ENCODE measurements at places on chromosomes 3 and 15.

DNA sequence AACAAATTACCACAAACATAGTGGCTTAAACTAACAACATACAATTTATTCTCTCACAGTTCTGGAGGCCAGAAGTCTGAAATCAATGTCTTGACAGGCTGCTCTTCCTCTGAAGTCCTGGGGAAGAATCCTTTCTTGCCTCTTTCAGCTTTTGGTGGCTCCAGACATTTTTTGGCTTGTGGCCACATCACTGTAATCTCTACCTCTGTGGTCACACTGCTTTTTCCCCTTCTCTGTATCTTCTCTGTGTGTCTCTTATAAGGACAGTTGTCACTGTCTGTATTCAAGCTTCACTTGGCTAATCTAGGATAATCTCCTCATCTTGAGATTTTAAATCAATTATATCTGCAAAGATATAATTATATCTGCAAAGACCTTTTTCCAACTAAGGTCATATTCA lies 80.3 kb upstream of the ABHD2 start:
- no peak for DNase-seq

GRCh38 chr3:39414421-39414907 lies 7.9 kb downstream of the RPSA start:
- DNase-seq: no peak

GRCh38 chr3:60391292-60391691 lies 860.0 kb downstream of the FHIT start:
- DNase-seq: no peak

- DNase-seq: no peak
Observed at GRCh38 chr3:47578691-47579632, at the start of gene CSPG5. Gene CSPG5, minus strand, starts transcription at chr3:47578865. Its CDS starts 172 bp downstream, at chr3:47578693.

DNA sequence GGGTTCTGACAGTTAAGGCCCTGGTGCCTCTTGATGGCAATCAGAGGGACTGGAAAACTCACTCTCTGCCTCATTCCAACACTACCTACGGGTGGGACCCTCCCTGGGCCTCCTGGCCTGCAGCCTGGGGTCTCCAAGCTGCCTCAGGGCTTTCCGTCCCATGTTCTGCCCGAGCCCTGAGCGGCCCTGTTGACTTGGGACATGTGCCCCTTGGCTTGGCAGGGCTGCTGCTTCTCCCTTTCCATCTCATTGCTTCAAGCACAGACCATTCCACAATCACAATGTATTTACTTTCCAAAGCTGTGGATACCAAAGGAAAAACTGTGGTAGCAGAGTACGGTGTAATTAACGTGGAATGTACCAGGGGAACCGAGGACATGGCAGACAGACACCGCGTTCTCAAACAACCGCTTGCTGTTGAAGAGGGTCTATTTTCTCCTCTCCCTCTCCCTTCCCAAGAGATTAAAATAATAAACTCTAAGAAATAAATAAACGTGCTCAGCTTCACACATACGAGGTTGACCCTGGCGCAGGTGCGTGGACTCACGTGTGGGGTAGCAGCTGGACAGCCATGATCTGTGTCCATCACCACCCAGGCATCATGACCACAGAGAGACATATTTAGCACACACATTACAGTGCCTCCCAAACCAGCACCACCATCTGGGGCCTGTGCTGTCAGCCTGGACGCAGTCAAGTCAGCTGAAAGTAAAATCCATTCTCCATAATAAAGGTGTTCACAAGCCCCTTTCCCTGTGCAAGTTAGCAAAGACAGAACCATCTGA lies 172.0 kb downstream of the XXYLT1 start:
- no peak for DNase-seq

- DNase-seq: no peak
Observed at GRCh38 chr3:124676236-124676635, 54.0 kb upstream of the UMPS start.

- no peak for DNase-seq
Observed at GRCh38 chr15:34582461-34583371, 735 bp downstream of the GOLGA8B start.

GRCh38 chr3:197953325-197953724 lies 3.3 kb downstream of the RPL35A start:
- no peak for DNase-seq

- DNase-seq: no peak
Observed at GRCh38 chr15:48891232-48891765, 13.4 kb downstream of the EID1 start.

- DNase-seq: no peak
Observed at GRCh38 chr3:119318876-119319275, 24.7 kb downstream of the ARHGAP31 start.

DNA sequence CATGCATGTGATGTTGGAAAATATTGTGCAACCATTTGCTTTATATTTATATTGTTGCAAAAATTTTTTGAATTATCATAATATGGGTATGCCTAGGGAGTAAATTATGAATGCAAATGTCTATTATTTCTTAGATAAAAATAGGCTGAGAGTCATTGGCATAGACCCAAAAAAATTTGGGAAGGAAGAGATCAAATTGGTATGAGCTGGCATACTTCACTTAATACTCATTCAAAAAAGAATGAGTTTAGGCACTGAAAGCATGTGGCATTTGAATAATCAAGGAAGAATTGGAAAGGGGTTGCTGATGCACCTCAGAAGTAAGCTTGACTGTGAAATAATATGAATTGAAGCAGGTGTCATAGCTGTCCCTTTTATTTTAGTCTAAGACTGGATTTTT lies 764.0 kb upstream of the DPPA4 start:
- no peak for DNase-seq

DNA sequence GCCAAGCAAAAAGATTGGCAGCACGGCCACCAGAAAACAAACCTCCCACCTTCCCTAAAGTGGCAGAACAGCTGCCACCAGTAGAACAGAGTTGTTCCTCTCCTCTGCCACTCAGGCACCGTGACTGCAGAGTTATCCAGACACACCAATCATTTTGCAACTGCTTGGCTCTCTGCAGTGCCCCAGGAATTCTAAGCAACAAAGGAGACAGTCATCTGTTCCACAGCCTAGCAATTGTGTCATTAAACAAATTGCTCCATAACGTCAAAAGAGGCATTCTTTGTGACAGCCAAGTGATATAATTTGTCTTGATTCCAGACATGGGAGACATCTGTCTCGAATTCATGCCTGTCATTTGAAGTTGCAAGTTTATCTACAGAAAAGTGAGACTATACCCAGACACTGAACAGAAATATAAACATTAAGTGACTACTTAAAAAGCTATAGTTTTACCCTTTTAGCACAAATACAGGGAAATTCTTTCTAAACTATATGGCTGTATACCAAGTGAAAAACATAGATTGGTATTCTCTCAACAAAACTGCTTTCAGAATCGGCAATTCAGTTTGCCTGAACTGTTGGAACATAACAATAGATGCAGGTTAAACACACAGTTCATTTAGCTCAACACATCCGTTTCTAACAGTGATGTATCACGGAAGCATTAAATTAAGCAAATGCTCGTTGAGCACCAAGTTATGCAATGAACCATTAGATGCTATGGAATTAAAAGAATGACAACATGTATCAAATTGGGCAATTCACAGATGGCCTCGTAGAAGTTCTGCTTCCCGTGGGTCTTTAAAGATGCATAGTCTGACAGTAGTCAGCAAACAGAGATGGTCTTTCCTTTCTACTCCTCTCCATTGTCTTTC lies 281.3 kb downstream of the FGF12 start:
- DNase-seq: no peak

GRCh38 chr15:73936588-73937290 lies 10.5 kb downstream of the LOXL1 start:
- DNase-seq: no peak

DNA sequence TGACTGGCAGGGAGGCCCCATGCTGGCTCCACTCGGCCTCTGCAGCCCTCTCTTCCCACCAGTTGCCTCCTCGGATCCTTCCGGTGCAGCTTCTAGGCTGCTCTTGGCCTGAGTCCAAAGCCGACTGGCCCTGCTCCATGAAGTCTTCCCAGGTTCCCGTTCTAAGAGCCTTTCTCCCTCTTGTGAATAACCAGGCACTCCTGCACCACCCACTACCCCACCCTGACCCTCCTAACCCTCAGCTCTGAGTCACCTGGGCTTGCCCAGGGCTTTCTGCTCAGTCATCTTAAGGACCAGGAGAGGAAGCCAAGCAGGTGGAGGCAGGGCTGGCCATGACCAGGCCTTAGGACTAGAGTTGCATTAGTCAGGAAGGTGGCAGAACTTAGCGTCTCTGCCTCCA lies 28.1 kb upstream of the CNBP start:
- no peak for DNase-seq

DNA sequence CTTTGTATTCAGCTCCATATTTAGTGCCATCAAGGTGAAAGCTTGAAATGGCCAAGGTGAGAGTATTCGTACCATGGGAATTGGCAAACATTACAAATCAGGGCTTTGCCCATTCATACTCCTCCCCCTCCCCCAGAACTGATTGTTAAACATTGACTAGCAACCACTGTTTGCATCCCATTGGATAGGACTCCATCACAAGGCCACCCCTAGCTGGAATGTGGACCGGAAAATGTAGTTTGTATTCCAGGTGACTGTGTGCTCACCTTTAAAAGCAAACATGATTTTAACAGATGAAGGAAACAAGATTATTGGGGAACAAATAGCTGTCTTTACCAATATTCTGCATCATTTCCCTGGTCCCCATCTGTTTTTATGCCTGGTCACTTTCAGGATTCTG lies 14.1 kb downstream of the ST3GAL6 start:
- no peak for DNase-seq

DNA sequence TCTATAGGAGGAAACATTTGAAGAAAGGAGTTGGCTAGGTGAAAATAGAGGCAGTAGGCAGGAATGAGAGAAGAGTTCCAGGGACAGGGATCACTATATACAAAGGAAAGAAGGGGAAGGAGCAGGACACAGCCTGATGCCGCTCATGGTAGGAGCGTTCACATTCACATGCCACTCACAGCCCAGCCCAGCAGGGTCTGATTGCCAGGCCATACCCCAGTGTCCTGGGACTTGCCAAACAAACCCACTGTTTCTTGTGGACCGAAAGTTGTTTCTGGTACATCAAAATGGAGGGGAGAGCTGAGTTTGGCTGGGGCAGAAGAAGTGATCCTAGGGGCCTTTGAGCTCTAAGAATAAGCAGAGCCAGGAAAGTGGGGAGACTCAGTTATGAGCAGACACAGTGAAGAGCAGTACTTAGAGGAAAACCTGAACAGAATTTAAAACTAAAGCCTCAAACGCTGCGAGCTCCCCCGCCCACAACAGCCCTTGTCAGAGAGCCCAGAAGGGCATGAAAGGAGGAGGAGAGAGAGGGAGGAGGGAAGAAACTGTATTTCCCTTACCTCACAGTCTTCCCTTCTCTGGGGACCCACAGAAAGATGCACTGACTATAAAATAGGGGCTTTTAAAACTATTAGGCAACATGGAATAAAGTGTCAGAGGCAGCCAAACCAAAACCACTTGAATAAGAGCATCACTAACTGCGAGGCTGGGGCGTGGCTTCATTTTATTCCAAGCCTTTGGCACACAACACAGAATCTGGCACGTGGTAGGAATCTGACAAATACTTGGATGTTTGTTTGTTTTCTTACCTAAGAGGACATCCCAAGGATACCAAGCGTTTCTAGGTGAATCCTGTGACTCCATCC lies 129.0 kb downstream of the RPL22L1 start:
- no peak for DNase-seq

GRCh38 chr3:115808244-115808643 lies 184.9 kb downstream of the GAP43 start:
- no peak for DNase-seq

GRCh38 chr3:24965706-24966385 lies 462.2 kb upstream of the RARB start:
- DNase-seq: no peak

DNA sequence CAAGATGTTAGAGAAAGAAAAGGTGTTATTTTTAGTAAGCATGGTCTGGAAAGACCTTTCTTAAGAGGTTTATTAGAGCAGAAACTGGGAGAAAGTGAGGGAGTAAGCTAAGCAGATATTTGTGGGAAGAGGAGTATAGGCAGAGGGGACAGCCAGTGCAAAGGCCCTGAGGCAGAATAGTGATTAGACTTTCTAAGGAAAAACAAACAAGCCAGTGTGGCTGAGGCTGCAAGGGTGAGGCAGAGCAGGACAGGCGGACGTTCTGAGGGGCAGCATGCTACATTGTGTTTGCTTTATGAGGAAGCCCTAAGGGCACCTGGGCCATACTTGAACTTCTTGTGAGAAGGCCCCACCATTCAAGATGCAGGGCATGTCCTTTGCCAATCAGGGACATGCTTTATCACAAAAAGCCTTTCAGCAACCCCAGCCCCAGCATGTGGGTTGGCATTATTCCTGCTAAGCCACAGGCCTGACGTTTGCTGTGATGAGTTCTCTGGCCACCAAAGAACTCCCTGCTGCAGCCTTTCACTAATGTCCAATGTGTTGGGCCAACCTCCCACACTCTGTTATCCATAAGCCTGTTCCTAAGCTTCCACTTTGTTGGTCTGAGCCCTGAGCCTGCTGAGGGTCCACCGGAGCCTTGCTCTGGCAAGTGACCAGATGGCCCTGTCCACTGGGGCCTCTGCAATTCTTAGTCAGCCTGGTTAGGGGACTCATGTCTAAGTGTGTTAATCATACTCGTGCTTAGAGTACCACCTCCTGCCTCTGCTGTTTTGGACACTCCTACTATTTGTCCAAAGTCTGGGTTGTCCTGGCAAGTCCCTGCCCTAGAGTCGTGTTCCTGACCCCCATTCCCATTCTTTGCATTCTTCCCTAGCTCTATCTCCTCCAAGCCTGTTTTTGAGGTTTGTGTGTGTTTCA lies 209.9 kb upstream of the CTNNB1 start:
- no peak for DNase-seq

DNA sequence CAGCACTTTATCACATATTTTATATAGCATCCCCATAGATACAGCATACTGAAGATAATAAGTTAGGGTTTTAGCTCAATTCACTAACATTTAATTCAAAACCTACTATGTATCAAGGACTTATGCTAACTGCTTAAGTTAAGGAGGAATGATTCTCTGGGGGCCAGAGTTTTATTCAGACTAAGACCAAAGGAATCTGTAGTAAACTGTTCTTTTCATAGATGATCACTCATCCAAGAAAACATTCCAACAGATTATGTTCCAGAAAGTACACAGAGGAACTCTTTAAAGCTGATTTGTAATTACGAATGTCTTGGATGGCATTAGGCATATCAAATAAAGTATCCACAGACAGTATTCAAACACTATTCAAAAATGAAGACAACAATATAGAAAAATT lies 226.4 kb downstream of the SCAPER start:
- no peak for DNase-seq

GRCh38 chr15:48175126-48175525 lies 3.0 kb downstream of the MYEF2 start:
- DNase-seq: no peak

DNA sequence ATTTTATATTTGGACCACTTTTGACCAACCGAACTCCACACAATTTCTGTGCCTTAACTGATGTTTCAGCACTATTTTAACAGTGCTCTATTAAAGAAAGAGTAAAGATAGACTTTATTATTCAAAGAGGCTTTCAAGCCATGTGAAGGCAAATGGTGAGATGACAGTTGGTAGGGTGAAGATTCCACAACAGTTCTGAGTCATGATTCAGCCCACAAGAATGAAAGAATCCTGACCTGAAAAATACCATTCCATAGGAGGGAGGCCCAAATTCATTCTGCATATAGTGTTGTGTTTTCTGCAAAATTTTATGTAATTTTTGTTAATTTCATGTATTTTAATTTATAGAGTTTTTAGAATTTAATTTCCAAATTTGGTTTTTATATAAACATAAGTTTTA lies 135.6 kb upstream of the STAC start:
- no peak for DNase-seq

- no peak for DNase-seq
Observed at GRCh38 chr3:7683426-7683825, 818.2 kb upstream of the LMCD1 start.

- no peak for DNase-seq
Observed at GRCh38 chr15:74873756-74874424, 725 bp upstream of the SCAMP2 start.
